ENCODE measurements at places on chromosomes 13 and 19.

GRCh38 chr19:10245189-10245939, 6.7 kb upstream of the MRPL4 start:
- DNase-seq = no peak

DNA sequence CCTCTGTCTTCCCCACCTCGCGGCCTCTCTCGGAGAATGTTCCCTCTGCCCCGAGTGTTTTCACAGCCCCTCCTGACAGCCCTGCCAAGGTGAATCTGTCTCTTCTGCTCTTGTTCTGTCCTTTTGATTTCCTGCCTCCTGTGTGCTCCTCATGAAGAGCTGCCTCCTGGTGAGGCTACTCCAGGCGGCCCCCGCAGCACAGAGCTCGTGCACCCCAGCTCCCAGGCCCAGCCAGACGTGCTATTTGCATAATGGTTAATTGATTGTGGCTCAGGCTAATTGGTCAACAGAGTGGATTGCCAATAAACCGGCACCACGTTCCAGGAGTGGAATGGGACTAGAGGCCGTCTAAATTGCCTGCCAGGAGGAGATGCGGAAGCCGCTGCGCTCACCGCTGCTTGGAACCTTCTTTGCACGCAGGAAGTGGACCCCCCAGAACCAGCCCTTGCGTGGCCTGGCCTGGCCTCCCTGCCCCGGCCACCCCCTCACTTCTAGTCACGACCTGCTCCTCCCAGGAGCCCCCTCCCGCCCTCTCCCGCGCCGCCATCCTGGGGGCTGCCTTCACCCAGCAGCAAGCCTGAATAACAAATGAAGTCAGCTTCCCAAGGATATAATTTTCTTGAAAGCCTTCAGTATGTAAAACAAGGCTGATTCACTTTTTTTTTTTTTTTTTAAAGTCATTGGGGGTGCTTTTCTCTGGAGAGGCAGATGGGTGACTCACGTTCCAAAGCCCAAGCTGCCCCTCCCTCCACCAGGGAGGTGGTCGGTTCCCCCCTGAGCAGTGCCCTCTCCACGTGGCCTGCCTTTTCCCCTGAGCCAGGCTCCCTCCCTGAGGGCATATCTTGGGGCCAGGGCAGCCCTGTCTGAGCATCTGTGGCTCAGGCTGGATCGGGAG, 144.0 kb downstream of the KDM4B start:
- DNase-seq = no peak

- DNase-seq = peak; percentile 58
These were observed 3.3 kb downstream of the MLLT1 start for GRCh38 chr19:6276447-6276846.

DNA sequence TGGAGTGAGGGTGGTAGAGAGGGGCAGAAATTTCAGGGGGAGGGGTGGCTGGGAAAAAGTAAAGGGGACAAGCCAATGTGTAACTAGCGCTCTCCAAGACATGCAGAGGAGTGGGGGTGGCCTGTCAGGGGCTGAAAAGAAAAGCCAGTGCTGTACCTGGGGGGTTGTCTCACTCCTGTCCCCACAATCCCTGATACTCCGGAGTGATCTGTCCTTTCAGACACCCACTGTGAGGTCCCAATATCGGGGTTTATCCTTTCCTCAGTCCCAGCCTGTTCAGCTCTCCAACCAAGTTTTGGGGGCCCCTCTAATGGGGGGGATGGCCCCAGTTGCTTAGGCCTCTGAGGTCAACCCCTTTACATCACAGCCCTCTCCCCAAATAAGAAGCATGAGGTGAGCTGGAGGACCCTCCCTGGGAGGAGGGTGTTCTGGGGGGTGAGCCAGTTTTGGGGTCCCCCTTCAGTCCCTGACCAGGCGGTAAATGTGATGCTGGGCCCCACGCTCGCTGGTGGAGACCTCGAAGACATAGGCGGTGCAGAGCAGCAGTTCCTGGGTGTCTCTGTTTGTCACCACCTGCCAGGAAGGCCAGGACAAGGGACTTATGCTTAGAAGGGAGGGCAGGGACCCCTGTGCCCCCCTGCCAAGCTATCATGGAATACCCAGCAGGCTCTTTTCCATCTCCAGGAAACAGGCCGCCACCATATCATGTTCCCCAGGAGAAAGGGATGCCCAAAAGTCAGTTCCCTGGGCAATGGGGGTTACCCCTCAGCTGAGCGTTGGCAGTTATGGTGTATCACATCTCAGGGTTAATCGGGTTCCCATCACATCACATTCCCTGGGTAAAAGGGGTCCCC, 5.9 kb downstream of the CD37 start:
- DNase-seq = no peak

- no peak for DNase-seq
These were observed 732.3 kb downstream of the FGF9 start for GRCh38 chr13:22403144-22403543.
